Cortex of kidney (tissue), 1 donor: ENCODE measurements at places on chromosomes 1 and 21.

- no peak for DNase-seq
These were observed 16.7 kb upstream of the LYST start for GRCh38 chr1:235883261-235883927.

- DNase-seq: no peak
These were observed 59.8 kb upstream of the MUTYH start for GRCh38 chr1:45400049-45400448.

DNA sequence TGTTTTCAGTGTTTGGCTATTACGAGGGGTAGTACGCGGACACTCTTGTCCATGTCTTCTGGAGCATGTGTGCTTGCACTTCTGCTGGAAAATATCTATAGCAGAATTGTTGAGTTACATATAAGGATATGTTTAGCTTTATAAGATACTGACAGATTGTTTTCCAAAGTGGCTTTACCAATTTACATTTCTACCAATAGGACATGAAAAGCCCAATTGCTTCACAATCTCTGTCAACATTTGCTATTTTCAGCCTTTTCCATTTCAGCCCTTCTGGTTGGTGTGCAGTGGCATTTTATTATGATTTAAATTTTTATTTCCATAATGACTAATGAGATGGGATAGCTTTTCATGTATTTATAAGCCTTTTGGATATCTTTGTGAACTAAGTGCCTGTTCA, 6.3 kb upstream of the ANGPTL7 start:
- DNase-seq: no peak

- DNase-seq: no peak
These were observed 120.1 kb downstream of the BACH1 start for GRCh38 chr21:29418813-29419212.

DNA sequence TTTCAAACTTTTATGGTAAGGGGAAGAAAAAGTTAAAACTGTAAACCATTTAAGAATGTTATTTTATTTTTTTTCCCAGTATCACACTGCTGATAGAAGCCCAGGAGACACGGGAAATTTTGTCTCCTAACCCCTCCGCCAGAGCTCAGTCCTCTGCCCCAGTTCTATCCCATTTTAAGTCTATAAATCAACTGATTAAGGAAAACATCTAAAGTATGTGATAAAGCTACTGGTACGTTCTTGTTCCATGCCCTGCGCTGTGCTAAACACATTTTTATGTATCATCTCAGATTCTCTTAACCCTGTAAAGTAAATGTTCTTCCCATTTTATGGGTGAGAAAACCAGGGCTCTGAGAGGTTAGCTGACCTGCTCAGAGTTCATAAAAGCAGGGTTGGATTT, 34.7 kb downstream of the NIPAL3 start:
- no peak for DNase-seq

DNA sequence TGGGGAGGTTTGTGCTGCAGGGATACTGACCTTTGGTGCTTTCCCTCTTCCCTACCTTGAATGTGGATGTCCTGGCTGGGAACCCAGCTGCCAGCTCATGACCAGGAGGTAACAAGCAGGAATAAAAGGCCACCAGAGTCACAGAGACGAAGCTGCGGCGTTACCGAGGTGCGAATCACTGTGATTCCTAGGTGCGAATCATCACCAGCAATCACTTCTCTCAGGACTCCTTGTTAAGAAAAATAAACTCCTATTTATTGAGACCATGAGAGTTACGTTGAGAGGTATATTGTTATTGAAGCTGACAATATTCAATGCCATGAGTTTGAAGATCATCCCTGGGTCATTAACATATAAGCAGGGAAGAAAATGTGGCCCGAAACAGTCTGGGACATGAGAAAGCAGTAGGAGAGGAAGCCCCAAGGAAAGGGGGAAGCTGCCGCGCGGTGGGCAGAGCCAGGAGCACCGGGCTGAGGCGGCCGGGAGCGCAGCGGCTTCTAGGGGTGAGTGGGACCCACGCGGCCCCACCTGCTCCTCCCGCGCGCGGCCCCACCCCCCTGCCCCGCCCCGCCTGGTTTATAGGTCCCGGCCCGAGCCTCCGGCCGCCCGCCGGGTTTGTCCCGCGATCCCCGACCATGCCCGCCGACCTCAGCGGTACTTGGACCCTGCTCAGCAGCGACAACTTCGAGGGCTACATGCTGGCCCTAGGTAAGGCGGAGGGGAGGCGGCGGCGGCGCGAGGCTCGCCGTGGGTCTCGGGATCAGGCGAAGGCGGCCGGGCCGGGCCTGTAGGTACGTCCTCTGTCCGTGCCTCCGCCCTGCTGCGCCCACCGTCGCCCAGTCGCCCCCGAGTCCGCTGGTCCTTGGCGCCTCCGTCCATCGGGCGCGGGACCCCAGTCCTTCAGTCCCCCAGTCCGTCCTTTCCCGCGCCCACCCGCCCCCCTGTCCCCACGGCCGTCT, at the start of gene RBP7:
TSS of gene RBP7 (plus strand) at position 605 of the 959 bp plus-strand sequence. CDS start at position 636, 31 bp downstream.
- no peak for DNase-seq

DNA sequence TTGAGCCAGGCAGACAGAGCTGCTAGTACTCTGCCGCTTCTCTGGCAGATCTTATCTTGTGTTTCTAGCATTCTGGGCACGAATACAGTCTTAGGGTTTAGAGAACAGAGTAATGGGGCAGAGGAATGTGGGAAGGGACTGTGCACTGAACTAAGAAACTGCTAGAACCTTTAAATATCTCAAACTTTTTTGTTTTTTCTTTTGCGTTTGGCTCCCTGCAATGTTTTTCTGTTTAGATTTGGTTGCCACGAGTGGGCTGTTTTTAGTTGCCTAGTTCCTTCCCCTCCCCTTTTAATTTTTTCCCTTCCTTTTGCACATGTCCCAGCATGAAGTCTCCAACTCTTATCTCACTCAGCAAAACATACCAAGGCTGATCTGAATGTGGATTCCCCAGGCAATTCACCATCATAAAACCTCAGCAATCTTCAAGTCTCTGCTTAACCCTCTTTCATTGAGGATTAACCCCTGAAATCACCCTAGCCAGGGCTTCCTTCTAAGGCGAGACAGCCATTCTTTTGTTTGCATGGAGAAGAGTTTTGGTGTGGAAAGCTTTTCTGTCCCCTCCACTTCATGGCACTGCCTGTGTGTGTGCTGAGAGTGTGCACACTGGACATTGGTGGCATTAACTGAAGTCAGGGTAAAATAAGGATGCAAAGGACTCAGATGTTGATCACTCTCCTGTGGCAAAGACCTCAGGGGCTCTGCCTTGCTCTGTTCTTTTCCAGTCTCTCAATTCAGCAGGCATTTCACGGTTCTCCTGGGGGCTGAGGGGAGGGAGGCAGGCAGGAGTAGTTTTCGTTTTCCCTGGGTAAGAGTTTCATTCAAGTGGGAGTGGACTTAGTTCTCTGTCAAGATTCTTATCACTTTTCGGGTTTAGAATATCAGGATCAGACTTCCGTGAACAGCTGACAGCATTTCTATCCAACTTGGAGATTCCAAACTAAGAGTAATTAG, 2.8 kb upstream of the ATF3 start:
- no peak for DNase-seq
